ENCODE measurements at places on chromosomes 3 and 15. TPM values are rescaled to one million over a fixed set of nuclear protein-coding genes. Genes with fewer than 3 reads are reported as not detected.
A peak's percentile ranks its signal among the peaks of the same experiment; 100 is the strongest.

The PRKCD gene
- polyA plus RNA-seq, result 26.1 TPM

The SEMA7A gene
- polyA plus RNA-seq, result 0.90 TPM

The ACAN gene
- polyA plus RNA-seq, result not detected

The GOLGA8T gene
- polyA plus RNA-seq, result 0.20 TPM

The TGM4 gene
- polyA plus RNA-seq, result not detected

The FAN1 gene
- polyA plus RNA-seq, result 5.2 TPM

The SLC28A1 gene
- not detected for polyA plus RNA-seq

The CDC25A gene
- polyA plus RNA-seq, result not detected

The LYZL4 gene
- polyA plus RNA-seq, result not detected

The ECT2 gene
- 2.7 TPM for polyA plus RNA-seq

The CKMT1B gene
- polyA plus RNA-seq, result not detected

The FBXO45 gene
- polyA plus RNA-seq, result 2.6 TPM

The PLA2G4F gene
- not detected for polyA plus RNA-seq

- no peak for DNase-seq
These were observed 8.6 kb upstream of the NR2F2 start for GRCh38 chr15:96321639-96322535.

DNA sequence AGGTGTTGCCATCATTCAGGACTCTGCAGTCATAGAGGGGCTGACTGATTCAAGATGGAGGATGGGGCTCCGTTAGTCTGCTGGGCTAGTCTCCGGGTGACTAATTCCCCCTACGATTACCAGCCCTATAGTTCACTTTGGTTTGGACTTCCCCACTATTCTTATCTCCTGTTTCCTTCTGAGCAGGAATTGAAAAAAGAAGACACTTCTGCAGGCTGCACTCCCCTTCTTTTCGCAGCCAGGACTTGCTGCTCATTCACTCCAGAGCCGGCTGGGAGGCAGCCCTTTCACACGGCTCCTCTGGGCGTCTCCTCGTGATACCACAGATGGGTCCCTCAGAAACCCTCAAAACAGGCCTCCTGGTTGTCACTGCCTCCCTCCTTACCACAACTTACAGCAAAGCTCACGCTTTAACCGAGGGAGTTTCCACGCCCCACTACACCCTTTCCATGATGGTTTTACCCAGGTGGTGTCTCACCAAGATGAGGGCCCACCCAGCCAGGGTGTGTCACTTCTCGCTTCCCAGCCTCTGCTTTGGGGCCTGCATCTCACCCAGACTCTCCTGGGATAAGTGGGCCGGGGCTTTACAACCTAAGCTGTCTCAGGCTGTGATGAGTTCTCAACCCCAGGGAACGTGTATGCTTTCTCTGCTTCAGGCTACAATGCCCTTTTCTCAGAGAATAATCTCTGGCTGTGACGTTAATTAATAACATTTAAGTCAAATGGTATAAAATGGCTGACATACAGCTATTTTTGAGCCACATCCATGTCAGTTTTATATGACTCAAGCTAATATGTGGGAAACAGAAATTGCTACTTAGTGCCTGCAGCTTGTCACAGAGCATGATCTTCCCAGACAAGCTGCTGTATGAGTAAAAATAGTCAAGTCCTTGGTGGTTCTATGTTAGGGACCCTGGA, 11.9 kb downstream of the CX3CR1 start:
- DNase-seq, result peak; percentile 95

DNA sequence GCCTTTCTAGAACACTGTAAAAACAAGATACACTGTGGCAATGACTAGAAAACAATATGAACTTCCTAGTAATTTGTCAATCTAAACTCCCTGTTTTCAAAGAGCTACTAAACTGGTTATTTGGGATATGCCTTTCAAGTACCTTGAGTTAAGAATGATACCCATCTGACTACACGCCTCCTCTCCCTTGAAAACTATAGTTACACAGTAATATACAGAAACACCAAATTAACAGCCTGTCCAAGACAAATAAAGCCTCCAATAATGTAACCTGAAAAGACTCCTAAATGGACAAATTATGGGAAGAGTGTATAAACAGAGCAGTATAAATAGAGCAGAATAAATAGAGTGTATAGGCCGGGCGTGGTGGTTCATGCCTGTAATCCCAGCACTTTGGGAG, 70.1 kb downstream of the SMARCC1 start:
- DNase-seq, result no peak

DNA sequence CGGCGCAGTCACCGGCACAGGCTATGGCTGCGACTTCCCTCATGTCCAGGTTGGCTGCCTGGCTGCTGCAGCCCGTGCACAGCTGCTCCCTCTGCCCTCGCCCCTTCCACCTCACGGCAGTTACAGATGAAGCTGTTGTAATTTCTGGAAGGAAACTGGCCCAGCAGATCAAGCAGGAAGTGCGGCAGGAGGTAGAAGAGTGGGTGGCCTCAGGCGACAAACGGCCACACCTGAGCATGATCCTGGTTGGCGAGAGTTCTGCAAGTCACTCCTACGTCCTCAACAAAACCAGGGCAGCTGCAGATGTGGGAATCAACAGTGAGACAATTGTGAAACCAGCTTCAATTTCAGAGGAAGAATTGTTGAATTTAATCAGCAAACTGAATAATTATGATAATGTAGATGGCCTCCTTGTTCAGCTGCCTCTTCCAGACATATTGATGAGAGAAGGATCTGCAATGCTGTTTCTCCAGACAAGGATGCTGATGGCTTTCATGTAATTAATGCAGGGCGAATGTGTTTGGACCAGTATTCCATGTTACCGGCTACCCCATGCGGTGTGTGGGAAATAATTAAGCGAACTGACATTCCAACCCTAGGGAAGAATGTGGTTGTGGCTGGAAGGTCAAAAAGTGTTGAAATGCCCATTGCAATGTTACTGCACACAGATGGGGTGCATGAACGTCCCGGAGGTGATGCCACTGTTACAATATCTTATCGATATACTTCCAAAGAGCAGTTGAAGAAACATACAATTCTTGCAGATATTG, 13.2 kb upstream of the GNB4 start:
- DNase-seq, result no peak

DNA sequence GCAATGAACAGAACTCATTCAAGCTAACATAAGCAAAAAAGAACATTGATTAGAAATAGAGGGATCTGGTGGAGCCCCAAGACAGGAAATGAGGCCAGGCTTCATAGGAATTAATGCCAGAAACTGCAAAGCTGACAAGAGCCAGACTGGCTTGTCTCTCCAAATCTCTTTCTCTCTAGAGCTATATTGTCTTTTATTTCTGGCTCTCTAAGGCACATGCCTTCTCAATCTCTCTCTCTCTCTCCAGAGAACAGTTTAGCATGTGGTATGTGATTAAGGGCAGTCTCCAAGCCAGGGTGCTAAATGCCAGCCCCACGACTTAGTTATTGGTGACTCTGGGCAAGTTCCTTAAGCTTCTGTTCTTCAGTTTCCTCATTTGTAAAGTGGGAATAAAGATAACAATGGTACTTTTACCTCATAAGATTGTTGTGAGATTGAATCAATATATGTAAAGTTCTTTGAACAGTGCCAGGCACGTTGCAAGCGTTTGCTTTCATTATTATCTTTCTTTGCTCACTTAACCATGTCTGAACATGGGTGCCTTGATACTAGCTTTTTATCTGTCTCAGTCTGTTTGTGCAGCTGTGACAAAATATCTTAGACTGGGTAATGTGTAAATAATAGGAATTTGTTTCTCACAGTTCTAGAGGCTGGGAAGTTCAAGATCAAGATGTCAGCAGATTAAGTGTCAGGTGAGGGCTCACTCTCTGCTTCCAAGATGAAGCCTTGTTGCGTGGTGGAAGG, 123.2 kb downstream of the BDH1 start:
- DNase-seq, result no peak

GRCh38 chr3:170007031-170007663, 30.6 kb upstream of the GPR160 start:
- peak; percentile 7 for DNase-seq

GRCh38 chr3:146881356-146881755, 276.2 kb upstream of the PLSCR5 start:
- DNase-seq, result no peak

DNA sequence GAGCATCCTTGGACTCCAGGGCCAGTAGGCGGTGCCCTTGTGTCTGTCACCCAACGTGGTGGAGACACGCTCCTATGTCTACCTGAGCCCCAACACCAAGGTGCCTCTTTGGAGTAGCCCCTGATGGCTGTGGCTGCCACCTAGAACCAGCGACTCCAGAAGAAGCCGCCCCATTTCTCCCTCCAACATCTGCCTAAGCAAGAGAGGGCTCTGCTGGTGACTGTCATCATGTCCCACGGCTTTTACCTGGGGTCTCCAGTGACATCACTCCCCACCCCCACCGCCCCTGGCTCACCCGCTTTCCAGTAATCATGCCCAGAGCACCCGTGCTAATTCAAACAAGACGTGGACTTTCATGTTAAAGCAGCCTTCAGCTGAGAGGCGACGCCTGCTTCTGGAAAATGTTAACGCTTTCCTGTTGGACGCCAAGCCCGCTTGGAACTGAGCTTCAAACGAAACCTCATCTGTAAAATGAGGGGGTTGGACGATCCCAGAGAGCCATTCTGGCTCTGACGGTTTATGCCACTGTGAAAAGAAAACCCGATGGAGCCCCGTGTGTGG, 57.0 kb downstream of the ISG20 start:
- no peak for DNase-seq

- no peak for DNase-seq
These were observed 267.1 kb downstream of the LRTM1 start for GRCh38 chr3:54660714-54661132.

DNA sequence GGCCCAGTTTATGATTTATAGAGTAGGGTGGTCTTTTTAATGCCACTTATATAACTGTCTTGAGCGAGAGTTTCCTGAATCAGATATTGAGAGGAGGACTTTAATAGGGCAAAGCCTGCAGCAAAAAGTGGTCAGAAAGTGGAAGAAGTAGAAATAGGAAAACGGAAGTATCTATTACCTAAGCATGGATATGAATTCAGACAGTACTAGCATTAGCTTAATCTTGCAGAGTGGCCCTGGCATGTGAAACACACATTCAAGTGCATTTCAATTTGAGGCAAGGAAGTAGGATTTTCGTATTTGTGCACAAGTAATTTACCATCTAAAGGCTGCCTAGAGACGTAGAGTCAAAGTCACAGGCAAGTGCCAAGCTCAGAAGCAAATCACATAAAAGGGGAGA, 622.3 kb downstream of the DIPK2A start:
- DNase-seq, result no peak

DNA sequence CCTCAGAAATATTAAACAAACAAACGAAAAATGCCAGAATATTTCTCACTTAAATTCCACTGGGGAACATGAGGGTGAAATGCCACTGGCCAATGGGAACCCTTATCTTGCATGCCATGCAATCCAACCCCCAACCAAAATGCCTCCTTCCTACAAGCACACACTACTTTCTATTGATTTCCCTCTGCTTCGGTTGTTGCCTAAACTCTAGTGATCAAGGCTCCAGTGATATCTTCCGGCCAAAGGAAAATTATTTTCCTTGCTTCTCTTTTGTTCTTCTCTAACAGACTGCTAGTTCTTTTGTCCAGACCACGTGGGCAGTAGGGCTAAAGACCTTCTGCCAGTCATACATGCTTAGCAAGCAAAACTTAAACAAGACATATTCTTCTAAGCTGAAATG, 115.7 kb downstream of the TMCC1 start:
- no peak for DNase-seq

- DNase-seq, result no peak
These were observed 31.5 kb upstream of the LDHAL6B start for GRCh38 chr15:59174835-59175831.

- DNase-seq, result no peak
These were observed 467.7 kb downstream of the FGF12 start for GRCh38 chr3:192259661-192260060.

GRCh38 chr3:195876297-195877064, 31.9 kb downstream of the TNK2 start:
- DNase-seq, result no peak

GRCh38 chr3:58404396-58404795, 29.2 kb downstream of the PDHB start:
- no peak for DNase-seq

DNA sequence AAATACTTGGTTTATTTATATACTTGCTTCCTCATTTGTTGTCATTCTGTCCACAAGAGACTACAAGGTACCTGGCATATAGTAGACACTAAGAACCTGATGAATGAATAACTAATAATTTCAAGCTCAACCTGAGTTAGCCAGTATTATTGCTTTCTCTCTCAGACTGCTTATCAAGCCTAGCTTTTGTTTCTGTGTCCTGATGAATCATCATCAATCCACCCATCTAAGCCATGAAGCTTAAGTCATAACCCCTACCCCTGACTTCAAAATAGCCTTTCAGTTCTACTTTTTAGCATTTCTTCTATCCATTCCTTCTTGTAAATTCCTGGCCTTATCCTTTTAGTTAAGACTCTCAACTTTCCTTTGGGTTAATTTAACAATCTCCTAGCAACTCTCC, 420.8 kb downstream of the EPHA6 start:
- no peak for DNase-seq

GRCh38 chr3:126152901-126153694, 27.3 kb downstream of the ALDH1L1 start:
- no peak for DNase-seq

- no peak for DNase-seq
These were observed 96.3 kb upstream of the CHRM5 start for GRCh38 chr15:33871980-33872379.
